ENCODE measurements at places on chromosomes 3 and 15.

DNA sequence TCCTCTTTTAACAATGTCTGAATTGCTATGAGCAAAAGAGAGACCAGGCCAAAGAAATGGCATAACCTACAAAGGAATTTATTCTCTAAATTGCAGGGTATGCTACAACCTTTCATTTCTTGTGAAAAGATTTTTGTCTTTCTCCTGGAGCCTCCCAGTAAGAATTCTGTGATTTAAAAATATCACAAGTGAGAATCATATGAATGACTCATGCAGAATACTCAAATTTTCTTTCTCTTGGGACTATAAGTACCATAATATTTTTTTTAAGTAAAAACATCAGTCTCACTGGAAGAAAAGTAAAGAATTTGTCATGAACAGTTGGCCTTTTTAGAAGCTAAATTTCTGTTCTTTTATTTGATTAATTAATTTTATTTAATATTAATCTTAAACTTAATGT lies 26.3 kb downstream of the SYNPR start:
- DNase-seq: no peak

DNA sequence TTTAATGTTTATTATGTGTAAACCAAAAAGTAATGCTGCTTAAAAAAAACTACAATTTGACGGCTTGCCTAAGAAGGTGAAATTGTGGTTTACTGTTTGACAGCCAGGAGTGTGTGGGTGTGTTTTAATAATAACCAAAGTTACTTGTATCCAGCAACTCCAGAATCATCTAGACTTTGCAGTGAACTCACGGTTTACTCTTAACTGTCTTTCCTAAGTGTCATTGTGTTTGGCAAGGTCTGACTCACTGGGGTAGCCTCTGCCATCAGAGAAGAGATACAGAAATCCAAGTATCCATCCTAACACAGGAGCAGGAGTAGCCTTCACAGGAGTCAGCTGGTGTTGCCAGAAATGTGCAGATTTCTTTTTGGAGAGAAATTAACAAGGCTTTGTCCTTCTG lies 151.1 kb downstream of the CTNNB1 start:
- no peak for DNase-seq

DNA sequence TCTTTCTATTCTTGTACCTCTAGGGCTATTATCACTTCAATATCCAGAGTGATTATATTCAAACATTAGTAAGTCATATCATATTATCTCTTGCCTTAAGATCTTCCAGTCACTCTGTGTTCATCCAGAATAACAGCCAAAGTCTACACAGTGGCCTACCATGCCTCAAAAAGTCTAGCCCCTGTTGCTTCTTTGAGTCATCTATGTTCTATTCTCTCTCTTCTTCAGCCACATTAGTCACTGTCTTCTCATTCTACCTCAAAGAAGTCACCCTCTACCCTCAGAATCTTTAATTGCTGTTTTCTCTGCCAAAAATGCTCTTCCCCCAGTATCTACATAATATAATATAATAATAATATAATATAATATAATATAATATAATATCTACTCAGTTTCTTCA lies 356.0 kb downstream of the NLGN1 start:
- DNase-seq: no peak

- DNase-seq: no peak
Measured at GRCh38 chr3:32882603-32883025, 64.8 kb downstream of the TRIM71 start.

DNA sequence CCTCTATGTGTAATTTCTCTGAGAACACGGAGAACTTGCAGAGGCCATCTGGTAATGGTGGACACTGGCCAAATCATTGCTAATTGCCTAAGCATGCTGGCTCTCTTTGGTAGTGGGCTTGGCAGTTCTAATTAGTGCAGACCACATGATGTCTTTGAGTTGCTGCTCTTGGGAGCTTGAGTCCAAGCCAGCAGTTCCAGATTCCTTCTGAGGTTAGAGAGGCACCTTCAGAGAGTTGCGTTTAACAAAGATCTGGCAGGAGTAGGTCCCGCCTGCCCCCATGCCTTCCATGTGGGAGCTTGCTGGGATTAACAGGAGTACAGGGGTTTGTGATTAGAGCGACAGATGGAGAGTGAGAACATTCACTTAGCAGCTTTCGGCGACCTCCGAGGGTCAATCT lies 449.0 kb upstream of the LMCD1 start:
- no peak for DNase-seq

- no peak for DNase-seq
Measured at GRCh38 chr3:133478624-133479023, 78.8 kb downstream of the BFSP2 start.

DNA sequence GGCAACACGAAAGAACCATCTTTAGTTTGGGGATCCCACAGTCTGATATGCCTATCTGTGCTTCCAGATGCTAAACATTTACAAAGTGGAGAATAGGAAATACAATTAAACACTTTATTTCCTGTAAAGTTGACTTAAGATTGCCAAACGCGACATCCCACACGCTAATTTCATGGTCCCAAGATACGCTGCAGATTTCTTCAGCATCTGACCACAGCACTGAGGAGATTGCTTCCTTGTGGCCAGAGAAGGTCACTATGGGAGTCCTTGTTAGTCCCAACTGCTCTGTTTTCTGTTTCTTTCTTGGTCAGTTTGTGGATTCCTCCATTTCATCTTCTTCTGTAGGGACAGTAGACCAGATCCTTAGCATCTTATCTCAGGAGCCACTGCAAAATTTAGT lies 43.3 kb downstream of the ASB7 start:
- DNase-seq: no peak

- DNase-seq: no peak
Measured at GRCh38 chr3:103210583-103210982, 775.8 kb downstream of the ZPLD1 start.

- no peak for DNase-seq
Measured at GRCh38 chr3:195897081-195897852, 11.1 kb downstream of the TNK2 start.
